ENCODE measurements at places on chromosomes 12 and 14. TPM values are rescaled to one million over a fixed set of nuclear protein-coding genes. Genes with fewer than 3 reads are reported as not detected.

GRCh38 chr12:55172686-55173085 is 46.5 kb downstream of the OR9K2 start:
- H3K27me3 ChIP-seq: peaks cover 8% of the 10 kb centered on the region
- no peak overlapping the region for H3K4me3 ChIP-seq
- H3K36me3 ChIP-seq: no peaks in the 10 kb centered on the region
- no peak for DNase-seq
- H3K27ac ChIP-seq: no peak overlapping the region

DNA sequence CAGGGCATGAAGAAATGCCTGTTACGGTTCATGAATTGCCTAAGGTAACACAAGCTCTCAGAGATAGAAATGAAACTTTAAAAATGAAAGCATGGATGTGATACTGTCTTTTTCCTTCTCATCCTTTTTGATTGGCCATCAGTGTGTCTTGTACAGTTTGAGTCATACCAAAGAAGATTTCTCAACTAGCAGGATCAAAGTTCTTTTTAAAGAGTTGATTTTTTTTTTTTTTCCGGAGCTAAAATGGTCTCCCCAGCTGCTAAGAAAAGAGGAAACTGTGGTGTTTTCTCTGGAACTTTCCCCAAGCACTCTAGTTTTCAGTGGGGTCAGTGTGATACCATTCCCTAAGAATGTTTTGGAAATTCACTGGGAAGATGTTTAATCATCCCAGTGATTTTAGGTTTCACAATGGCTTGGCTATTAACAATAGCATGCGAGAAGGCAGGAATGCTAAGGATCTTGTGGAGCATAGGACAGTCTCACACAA is 105.0 kb downstream of the ETNK1 start:
- no peaks in the 10 kb centered on the region for H3K36me3 ChIP-seq
- peaks cover 4% of the 10 kb centered on the region for H3K27me3 ChIP-seq
- no peak overlapping the region for H3K27ac ChIP-seq
- no peak for DNase-seq

PLEKHD1 gene
- 0.24 TPM for total RNA-seq

- peak overlapping the region; percentile 76 for H3K27ac ChIP-seq
- no peak for DNase-seq
- H3K4me3 ChIP-seq: peak overlapping the region; percentile 81
- H3K4me1 ChIP-seq: peaks cover 6% of the 10 kb centered on the region
These were observed 64.3 kb upstream of the STON2 start for GRCh38 chr14:81464253-81465002.

C12orf54 gene
- total RNA-seq: not detected

DNA sequence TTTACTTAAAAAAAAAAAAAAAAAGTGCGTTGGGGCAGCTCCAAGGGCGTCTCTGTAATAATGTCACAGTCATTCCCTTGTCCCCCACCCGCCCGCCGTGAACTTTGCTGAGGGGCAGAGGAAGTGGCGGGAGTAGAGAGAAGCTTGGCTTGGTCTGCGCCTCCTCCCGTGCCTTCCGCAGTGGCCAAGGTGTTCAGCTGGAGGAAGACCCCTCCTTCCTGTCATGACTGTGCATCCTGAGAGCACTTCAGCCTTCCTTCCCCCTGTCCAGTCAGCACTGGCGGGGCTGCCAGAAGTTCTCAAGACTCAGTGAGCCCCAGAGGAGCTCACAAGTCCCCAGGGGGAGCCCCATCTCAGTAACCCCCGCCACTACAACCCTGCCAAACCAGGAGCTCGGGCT is 32.2 kb downstream of the AACS start:
- no peak overlapping the region for H3K27ac ChIP-seq
- H3K4me1 ChIP-seq: no peaks in the 10 kb centered on the region
- H3K36me3 ChIP-seq: peaks cover 7% of the 10 kb centered on the region
- H3K27me3 ChIP-seq: no peaks in the 10 kb centered on the region
- no peak for DNase-seq

EPYC gene
- not detected for total RNA-seq

DNA sequence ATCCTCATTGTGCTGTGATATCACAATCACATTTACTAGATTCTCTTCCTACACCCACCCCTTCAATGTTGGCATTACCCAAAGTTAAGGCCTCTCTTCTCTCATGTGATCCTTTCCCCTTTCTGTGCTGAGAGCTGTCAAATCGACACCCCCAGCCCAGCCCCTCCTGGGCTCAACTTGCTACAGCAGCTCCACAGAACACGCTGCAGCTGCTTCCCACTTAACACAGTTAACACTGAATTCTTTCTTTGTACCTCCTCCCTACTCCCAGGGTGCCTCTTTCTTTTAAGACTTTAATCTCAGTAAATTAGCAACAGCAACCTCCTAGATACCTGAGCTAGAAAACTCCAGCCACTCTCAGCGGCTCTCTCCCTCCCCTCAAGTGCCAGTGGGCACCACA is 17.8 kb downstream of the SPTB start:
- H3K27ac ChIP-seq: no peak overlapping the region
- H3K27me3 ChIP-seq: peaks cover 29% of the 10 kb centered on the region
- no peaks in the 10 kb centered on the region for H3K4me1 ChIP-seq
- DNase-seq: no peak
- H3K36me3 ChIP-seq: no peaks in the 10 kb centered on the region

GRCh38 chr14:57748279-57748678 is 117.6 kb downstream of the SLC35F4 start:
- no peaks in the 10 kb centered on the region for H3K27me3 ChIP-seq
- no peaks in the 10 kb centered on the region for H3K36me3 ChIP-seq
- no peaks in the 10 kb centered on the region for H3K4me1 ChIP-seq
- H3K4me3 ChIP-seq: no peak overlapping the region
- no peak overlapping the region for H3K27ac ChIP-seq

GLI1 gene
- total RNA-seq: 1.3 TPM

GRCh38 chr14:106083082-106083481 is 556.7 kb downstream of the TMEM121 start:
- no peaks in the 10 kb centered on the region for H3K27me3 ChIP-seq
- peaks cover 2% of the 10 kb centered on the region for H3K4me1 ChIP-seq
- H3K4me3 ChIP-seq: no peak overlapping the region

GRCh38 chr12:73659802-73660201 is 877.8 kb upstream of the ATXN7L3B start:
- H3K4me1 ChIP-seq: no peaks in the 10 kb centered on the region
- H3K27me3 ChIP-seq: no peaks in the 10 kb centered on the region
- no peak overlapping the region for H3K27ac ChIP-seq
- H3K36me3 ChIP-seq: no peaks in the 10 kb centered on the region

INHBE gene
- 0.29 TPM for total RNA-seq

CLEC7A gene
- total RNA-seq: 0.09 TPM

GRCh38 chr12:120342175-120343038 is 14.8 kb upstream of the PLA2G1B start:
- H3K27ac ChIP-seq: no peak overlapping the region
- DNase-seq: no peak
- no peak overlapping the region for H3K4me3 ChIP-seq
- H3K27me3 ChIP-seq: peaks cover 9% of the 10 kb centered on the region
- no peaks in the 10 kb centered on the region for H3K4me1 ChIP-seq
- no peaks in the 10 kb centered on the region for H3K36me3 ChIP-seq

- no peaks in the 10 kb centered on the region for H3K27me3 ChIP-seq
- peaks cover 39% of the 10 kb centered on the region for H3K4me1 ChIP-seq
- peak overlapping the region; percentile 60 for H3K4me3 ChIP-seq
- DNase-seq: no peak
- no peaks in the 10 kb centered on the region for H3K36me3 ChIP-seq
- H3K27ac ChIP-seq: peak overlapping the region; percentile 80
These were observed 157.1 kb upstream of the PZP start for GRCh38 chr12:9365296-9365695.

DNA sequence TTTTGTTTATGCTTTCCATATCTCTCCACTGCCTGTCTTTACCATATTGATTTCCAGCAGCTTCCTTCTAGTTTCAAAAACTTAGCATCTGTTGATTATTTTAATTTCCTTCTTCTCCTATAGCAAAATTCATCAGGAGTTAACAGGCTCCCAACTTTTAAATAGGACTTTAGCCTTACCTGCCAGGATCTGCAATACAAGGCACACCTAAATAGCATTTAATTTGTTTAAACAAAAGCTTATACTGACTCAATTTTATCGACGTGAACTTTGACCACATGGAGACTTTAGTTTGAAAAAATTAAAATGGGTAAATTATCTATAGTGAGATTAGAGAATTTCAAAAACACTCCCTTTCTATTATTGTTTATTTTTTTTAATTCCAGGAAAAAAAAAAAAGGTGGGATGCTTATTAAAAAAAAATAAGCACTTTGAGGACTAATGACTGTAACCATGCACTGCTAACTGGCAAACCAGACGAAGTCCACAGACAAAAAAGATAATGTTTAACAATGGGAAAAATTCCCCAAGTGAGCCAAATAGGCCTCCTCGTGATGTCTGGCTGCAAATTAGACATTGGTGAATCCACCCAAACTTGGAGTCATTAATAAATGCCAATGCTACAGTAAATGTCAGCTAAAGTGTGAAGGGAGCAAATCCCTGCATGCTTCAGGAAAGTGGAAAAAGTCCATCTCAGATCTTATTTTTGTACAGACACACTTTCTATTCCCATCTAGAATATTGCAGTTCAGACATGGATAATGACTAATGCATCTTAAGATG is 40.7 kb downstream of the RMST start:
- no peaks in the 10 kb centered on the region for H3K36me3 ChIP-seq
- no peaks in the 10 kb centered on the region for H3K4me1 ChIP-seq
- no peak overlapping the region for H3K27ac ChIP-seq
- no peak overlapping the region for H3K4me3 ChIP-seq

DNA sequence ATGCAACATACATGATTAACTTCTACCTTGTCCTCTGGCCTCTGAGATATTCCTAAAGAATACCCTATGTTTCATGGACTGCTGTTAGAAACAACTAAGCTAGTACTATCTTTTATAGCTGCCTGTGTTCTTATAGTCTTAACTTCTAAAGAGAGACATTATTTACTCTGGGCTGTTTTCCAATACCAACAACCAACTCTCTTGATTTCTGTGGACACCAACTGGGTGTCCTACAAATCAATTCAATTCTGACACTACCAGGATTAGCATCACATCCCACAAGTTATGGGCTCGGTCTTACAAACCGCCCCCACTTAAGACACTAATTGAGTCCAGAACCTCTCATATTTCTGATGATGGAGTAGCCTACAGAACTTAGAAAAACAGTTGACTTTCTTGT is 8.3 kb downstream of the XPOT start:
- H3K27ac ChIP-seq: no peak overlapping the region
- no peak for DNase-seq
- H3K4me3 ChIP-seq: no peak overlapping the region

- no peak overlapping the region for H3K27ac ChIP-seq
- H3K27me3 ChIP-seq: no peaks in the 10 kb centered on the region
- no peak for DNase-seq
- no peaks in the 10 kb centered on the region for H3K4me1 ChIP-seq
- no peaks in the 10 kb centered on the region for H3K36me3 ChIP-seq
- H3K4me3 ChIP-seq: no peak overlapping the region
These were observed 431.3 kb downstream of the NPAS3 start for GRCh38 chr14:33369972-33370371.

DNA sequence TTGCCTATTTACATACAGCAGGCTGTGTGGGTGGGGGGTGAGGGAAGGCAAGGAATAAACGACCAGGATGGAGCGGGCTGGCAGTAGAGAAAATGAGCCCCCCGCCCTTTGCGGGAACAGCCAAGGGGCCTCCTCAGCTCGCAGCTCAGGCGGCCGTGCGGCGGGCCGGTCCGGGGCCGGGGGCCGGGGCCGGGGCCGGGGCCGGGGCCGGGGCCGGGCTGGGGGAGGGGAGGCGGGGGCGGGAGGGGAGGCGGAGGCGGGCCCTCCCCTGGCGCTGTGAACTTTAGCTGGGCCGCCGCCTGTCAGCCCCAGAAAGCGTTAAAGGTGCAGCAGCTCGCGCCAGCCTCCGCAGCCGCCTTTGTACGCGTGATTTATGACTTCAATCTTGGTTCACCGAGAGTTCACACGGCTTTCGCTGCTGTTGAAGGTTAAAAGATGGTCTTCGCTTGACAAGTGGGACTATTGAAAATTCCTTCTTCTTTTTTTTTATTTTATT is 28.8 kb downstream of the HOXC4 start:
- peaks cover 2% of the 10 kb centered on the region for H3K36me3 ChIP-seq
- peaks cover 20% of the 10 kb centered on the region for H3K4me1 ChIP-seq
- H3K27ac ChIP-seq: peak overlapping the region; percentile 91
- peak; percentile 41 for DNase-seq
- H3K4me3 ChIP-seq: peak overlapping the region; percentile 85

TSPAN8 gene
- not detected for total RNA-seq

B4GALNT1 gene
- 0.51 TPM for total RNA-seq

- H3K36me3 ChIP-seq: no peaks in the 10 kb centered on the region
These were observed 133.1 kb downstream of the MED13L start for GRCh38 chr12:116144384-116144783.

CRIP1 gene
- 129 TPM for total RNA-seq

- no peak overlapping the region for H3K4me3 ChIP-seq
- peaks cover 37% of the 10 kb centered on the region for H3K4me1 ChIP-seq
- DNase-seq: no peak
- no peaks in the 10 kb centered on the region for H3K36me3 ChIP-seq
These were observed 8.0 kb downstream of the CLMN start for GRCh38 chr14:95311752-95312151.

GRCh38 chr12:96434107-96434506 is 33.9 kb upstream of the CDK17 start:
- H3K4me1 ChIP-seq: peaks cover 5% of the 10 kb centered on the region
- no peak for DNase-seq
- H3K27me3 ChIP-seq: no peaks in the 10 kb centered on the region
- no peak overlapping the region for H3K4me3 ChIP-seq
- no peak overlapping the region for H3K27ac ChIP-seq

NANOG gene
- not detected for total RNA-seq

Measured in activated B cell treated with CpG ODN at 0.5 μM for 24 hours (primary cell).